Activated CD4-positive, alpha-beta T cell treated with anti-CD3 and anti-CD28 coated beads, Interleukin-2, amount 10 ng/mL, durations not matched to agents 7 days and 5 days (primary cell): ENCODE measurements at places on chromosomes 3 and 15. TPM values are rescaled to one million over a fixed set of nuclear protein-coding genes. Genes with fewer than 3 reads are reported as not detected.

DNA sequence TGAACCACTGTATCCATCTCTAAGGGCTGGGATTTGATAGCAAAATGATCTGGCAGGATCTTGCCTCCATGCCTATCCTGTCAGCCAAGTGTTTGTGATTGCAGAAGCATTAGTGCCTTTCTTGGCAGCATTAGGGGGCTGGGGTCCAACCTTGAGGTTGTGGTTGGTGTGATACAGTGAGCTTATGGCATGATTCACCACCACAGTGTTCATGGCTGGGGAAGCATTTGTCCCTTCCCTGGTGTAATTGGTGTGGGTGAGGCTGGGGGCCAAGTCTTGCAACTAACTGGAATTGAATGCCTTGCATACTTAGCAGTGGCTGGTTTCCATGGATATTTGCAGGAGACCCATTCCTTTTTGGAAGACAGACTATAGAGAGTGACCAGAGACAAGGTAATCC, 271.0 kb upstream of the TBL1XR1 start:
- no peak overlapping the region for H3K4me3 ChIP-seq
- H3K27me3 ChIP-seq: no peaks in the 10 kb centered on the region
- H3K27ac ChIP-seq: no peak overlapping the region
- no peaks in the 10 kb centered on the region for H3K4me1 ChIP-seq

GRCh38 chr15:39499681-39500080, 81.2 kb upstream of the THBS1 start:
- no peaks in the 10 kb centered on the region for H3K36me3 ChIP-seq
- peaks cover 7% of the 10 kb centered on the region for H3K27me3 ChIP-seq
- H3K4me1 ChIP-seq: peaks cover 3% of the 10 kb centered on the region
- DNase-seq: no peak

The PPARG gene
- 0.52 TPM for total RNA-seq

The PDHB gene
- total RNA-seq: 50.6 TPM

- H3K4me3 ChIP-seq: no peak overlapping the region
- no peaks in the 10 kb centered on the region for H3K36me3 ChIP-seq
- DNase-seq: no peak
- no peak overlapping the region for H3K27ac ChIP-seq
Observed at GRCh38 chr3:25386686-25387255, 41.3 kb upstream of the RARB start.

The CCPG1 gene
- total RNA-seq: 13.0 TPM

- peaks cover 22% of the 10 kb centered on the region for H3K4me1 ChIP-seq
- H3K36me3 ChIP-seq: peaks cover 2% of the 10 kb centered on the region
- peak overlapping the region; percentile 83 for H3K4me3 ChIP-seq
- H3K27ac ChIP-seq: no peak overlapping the region
- no peak for DNase-seq
Observed at GRCh38 chr3:111073218-111073617, 1.6 kb downstream of the NECTIN3 start.

DNA sequence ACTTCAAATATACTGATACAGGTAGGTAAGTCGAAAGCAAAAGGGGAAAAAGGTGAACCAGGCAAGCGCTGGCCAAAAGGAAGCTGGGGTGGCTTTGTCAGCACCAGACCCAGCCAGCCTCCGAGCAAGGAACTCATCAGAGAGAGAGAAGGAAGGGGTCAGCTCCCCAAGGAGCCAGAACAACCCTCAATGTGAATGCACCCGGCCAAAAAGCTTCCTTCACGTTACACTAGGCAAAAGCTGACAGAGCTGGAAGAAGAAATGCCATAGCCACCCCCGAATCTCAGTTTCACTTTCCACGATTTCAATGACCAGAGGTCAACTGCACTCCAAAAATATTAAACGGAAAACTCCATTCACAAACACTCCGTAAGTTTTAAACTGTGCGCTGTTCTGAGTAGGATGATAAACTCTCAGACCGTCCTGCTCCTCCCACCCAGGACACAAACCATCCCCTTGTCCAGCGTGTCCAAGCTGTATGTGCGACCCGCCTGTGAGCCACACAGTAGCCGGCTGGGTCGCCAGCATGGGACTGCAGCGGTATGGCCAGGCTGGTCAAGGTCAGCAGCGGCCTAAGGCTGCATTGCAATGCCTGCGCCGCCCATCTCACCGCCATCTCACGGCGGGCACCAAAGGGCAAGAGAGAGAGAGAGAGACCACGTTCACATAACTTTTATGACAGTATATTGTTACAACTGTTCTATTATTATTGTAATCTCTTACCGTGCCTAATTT, 29.7 kb downstream of the CYFIP1 start:
- no peak overlapping the region for H3K4me3 ChIP-seq
- peaks cover 8% of the 10 kb centered on the region for H3K27me3 ChIP-seq
- H3K36me3 ChIP-seq: no peaks in the 10 kb centered on the region
- DNase-seq: no peak
- no peak overlapping the region for H3K27ac ChIP-seq
